Activated CD4-positive, CD25-positive, alpha-beta regulatory T cell treated with anti-CD3 and anti-CD28 coated beads, Interleukin-2, amount 50 U/mL, for 24 hours (primary cell): ENCODE measurements at places on chromosomes 6 and 20.

GRCh38 chr6:164378330-164378729 is 931.1 kb downstream of the C6orf118 start:
- ATAC-seq, result no peak

GRCh38 chr20:38999965-39000910 is 38.1 kb downstream of the DHX35 start:
- no peak for ATAC-seq

- no peak for ATAC-seq
Measured at GRCh38 chr6:138087593-138088325, 19.5 kb downstream of the PERP start.

GRCh38 chr6:116450185-116450710 is 10.9 kb upstream of the CALHM6 start:
- ATAC-seq, result no peak

DNA sequence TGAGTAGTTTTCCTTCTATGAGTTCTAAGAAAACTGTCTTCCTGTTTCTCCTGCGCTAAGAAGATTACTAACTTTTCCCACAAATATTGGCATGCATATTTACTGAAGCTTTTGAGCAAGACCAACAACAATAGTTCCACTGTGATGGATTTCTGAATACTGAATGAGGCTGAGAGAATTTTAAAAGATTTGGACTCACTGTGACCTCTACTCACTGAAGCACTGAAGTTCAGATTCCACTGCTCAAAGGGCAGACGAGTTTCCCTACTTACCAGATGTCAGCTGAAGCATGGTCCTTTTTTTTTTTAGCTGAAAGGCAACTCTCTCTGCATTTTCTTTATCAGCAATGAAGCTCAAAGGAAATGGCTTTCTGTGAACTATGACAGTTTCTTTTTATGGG is 718.5 kb downstream of the RFPL4B start:
- ATAC-seq, result no peak

- ATAC-seq, result no peak
Measured at GRCh38 chr6:167513778-167514177, 188.9 kb downstream of the TTLL2 start.

DNA sequence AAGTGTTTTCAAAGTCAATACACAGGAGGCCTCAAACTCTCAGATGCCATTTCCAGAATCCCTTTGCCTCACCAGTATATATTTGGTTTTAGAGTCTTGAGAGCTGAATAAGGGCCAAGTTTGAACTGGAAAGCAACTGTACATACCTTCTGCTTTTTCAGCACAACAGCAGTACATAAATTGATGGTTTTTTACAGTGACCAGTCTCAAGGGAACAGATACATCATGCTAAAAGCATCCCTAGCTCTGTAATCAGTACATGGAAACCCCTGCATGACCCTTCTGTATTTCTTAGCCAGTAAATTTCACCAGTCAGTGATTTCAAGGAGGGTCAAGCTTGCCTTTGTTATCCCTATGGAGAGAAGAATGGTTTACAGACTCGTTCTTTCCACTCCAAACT is 40.6 kb upstream of the ECHDC1 start:
- no peak for ATAC-seq

DNA sequence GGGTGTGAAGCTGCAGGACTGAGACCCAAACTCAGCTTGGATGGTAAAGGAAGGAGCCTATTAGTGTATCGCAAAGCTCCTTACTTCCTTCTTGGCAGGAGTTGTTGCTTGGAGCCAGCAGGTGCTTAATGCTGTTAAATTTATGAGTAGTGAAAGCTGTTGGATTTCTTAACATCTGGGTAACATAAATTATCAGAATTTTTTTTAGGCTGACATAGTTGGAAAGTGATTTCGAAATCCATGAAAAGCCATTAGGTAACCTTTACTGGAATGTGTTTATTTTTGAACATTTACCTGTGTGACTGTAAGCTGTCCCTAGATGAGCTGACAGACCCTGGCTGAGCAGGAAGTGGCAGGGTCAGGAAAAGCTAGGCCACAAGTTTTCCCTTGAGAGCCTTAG is 470.4 kb upstream of the SLC35B3 start:
- no peak for ATAC-seq

GRCh38 chr6:33740794-33741193 is 5.9 kb downstream of the IP6K3 start:
- no peak for ATAC-seq

DNA sequence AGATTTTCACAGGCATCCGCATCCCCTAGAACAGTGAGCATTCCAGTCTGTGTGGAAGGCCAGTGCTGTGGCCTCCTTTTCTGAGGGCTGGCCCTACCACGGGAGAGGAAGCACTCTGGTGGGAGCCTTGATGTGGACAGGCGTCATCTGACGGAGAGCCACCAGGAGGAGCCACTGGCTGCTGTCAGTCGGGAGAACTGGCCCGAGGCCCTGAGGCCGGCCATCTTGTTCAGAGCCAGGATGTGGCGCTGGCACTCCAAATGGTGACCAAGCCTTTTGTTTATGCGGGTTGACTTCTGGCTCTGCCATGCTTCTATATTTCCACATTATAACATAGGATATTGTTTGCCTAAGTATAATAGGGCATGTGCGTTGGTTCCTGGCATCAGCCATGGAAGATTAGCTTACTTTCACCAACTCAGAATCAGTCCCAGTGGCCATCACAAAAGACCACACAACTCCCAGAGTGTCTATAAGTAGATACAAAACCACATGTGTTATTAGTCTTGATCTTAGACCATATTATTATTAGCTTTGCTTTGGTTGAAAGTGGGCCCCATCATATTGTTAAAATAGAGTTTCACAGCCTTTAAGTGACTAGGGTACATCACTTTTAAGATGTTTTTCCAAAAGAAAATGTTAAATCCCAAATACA is 273.9 kb upstream of the TAB2 start:
- no peak for ATAC-seq

- ATAC-seq, result no peak
Measured at GRCh38 chr6:108497883-108498282, 62.8 kb upstream of the FOXO3 start.

GRCh38 chr6:56244089-56244488 is 3.3 kb downstream of the COL21A1 start:
- no peak for ATAC-seq

- ATAC-seq, result no peak
Measured at GRCh38 chr6:64504503-64504902, 868.9 kb downstream of the PHF3 start.

- ATAC-seq, result no peak
Measured at GRCh38 chr6:39256294-39256940, 27.1 kb upstream of the KCNK5 start.

DNA sequence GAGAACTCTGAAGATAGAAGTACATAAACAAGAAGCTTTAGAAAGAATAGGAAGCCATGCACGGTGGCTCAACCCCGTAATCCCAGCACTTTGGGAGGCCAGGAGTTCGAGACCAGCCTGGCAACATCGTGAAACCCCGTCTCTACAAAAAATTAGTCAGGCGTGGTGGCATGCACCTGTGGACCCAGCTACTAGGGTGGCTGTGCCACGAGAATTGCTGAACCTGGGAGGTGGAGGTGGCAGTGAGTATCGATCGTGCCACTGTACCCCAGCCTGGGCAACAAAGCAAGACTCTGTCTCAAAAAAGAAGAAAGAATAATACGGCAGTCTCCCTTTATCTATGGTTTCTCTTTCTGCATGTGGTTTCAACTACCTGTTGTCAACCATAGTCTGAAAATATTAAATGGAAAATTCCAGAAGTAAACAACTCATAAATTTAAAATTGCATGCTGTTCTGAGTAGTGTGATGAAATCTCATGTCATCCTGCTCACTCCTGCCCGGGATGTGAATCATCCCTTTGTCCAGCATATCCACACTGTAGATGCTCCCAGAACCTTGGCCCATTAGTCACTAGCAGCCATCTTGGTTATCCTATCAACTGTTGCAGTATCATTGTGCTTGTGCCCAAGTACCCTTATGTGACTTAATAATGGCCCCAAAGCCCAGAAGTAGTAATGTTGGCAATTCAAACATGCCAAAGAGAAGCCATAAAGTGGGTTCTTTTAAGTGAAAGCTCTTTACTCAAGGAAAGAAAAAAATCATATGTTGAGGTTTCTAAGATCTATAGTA is 22.1 kb downstream of the DEK start:
- no peak for ATAC-seq

DNA sequence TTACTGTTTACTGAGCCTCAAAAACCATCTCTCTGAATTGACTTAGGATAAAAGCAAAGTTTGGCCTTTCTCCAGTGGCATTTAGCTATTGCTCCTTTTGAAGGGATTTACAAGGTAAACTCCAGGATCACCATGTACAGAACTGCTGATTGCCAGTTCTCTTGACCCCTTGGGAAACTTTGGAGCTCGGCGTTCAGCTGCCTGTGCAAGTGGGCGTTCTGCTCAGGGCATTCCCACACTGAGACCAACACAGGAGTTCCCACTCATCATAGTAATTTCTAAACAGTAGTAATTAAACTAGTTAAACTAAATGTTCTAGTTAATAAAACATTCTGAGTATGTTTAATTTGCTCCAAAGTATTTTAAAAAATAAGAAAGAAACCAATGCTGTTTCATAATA is 14.9 kb downstream of the KCNQ5 start:
- ATAC-seq, result no peak

DNA sequence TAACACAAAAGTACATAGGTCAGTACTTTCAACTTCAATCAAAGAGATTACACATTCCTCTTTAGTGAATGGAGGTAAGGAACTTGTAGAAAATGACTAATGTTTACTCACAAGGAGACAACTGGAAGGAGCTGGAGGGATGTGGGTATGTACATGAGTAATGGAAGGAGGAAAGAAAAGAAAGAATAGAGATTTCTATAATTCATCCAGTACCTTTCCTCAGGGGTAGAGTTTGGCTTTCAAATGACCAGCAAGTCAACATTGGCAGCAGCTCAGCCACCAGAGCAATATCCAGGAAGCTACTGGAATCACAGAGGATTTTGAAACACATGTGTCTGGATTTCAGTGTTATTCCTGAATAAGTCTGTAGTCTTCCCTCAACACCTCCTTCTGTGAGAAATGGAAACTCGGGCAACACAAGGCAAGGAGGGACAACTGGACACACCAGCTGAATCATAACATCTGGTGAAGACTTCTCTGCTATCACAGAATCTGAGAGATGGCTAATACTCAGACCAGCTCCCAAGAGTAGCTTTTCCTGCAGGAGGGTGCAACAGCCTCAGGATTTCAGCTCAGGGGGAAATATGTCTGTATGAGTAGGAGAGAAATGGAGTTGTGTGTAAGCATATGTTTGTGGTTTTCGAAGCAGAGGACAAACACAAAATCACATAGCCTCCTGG is 98.8 kb downstream of the HAO1 start:
- ATAC-seq, result no peak

- ATAC-seq, result no peak
Measured at GRCh38 chr20:62980970-62981369, 25.8 kb downstream of the BHLHE23 start.

- no peak for ATAC-seq
Measured at GRCh38 chr6:75065523-75065922, 140.3 kb downstream of the COL12A1 start.

DNA sequence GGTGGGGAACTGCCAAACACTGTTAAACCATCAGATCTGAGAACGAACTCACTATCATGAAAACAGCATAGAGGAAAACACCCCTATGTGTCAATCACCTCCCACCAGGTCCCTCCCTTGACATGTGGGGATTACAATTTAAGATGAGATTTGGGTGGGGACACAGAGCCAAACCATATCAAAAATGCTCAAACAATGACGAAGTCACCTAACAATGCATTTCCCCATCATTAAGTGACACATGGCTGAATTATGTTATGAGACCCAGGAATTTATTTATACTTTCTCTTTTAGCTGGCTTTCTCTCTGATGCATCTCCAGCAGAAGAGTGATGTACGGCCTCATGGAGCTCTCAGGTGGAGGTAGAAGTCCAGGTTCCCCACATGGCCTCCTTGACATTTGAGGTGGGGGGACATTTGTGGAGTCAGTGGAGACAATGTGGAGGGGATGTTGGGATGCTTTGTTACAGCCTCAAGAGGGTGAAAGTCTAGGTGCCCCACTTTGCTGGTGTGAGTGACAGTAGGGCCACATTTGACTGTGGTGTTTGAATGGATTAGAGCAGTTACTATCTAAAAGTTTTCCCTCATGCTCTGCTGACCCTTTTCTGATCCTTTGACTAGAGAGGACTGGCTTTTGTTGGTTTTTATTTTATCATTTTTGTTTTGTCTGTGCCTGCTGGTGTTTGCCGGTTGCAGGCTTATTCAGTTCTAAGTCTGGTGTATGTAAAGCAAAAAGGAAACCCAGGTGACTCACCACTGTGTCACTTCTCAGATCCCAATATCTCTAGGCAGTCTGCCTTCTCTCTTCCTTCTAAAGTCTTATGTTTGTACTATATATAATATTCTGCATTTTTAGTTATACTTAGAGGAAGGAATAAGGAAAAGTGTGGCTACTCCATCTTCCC is 18.5 kb upstream of the DCBLD1 start:
- ATAC-seq, result peak; percentile 76
